ENCODE measurements at places on chromosomes 16 and 17.

GRCh38 chr16:56874800-56875199 is 9.8 kb downstream of the SLC12A3 start:
- no peak for DNase-seq

DNA sequence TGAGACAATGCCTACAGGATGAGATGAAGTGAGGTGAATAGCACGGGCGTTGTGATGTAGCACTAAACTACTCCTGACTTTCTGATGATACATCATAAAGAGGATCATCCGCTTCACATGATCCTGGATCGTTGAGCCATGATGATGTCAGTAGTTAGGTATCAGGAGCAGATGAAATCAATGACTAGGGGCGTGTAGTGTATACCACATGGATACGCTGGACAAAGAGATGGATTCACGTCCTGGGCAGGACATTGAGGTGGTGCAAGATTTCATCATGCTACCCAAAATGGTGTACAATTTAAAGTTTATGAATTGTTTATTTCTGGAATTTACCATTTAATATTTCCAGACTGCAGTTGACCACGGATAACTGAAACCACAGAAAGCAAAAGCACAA is 156.6 kb downstream of the ANKFN1 start:
- no peak for DNase-seq

GRCh38 chr16:81449899-81450608 is 5.4 kb downstream of the CMIP start:
- DNase-seq = no peak

DNA sequence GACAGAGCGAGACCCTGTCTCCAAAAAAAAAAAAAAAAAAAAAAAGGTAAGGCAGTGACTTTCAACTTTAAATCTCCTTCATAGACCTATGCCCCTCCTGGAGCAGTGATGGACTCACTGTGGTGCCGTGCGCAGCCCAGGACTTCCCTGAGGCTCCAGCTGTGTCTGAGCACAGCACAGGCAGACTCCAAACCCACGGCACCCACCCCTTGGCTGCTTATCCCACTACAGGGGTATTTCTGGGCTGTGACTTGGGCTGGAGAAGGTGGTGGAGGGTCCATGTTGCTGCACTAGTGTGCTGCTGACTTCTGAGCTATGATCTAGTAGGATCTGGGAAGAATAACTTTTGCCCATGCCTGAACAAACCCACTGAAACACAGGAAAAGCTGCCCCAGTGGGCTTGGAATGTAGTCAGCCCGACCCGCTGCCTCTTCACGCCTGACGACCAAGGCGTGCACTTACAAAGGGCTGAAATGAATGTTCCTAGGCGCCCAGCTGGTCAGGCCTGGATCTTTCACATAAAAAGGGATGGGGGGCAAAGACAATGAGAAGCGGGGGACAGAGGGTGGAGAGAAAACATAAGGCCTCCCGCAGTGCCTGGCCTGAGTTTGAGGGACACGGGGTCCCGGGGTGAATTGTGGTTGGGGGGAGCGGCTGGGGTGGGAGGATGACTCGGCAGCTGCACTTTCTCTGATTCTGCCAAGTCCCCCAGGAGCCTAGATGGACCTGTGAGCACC is 83.0 kb downstream of the IRF8 start:
- no peak for DNase-seq

DNA sequence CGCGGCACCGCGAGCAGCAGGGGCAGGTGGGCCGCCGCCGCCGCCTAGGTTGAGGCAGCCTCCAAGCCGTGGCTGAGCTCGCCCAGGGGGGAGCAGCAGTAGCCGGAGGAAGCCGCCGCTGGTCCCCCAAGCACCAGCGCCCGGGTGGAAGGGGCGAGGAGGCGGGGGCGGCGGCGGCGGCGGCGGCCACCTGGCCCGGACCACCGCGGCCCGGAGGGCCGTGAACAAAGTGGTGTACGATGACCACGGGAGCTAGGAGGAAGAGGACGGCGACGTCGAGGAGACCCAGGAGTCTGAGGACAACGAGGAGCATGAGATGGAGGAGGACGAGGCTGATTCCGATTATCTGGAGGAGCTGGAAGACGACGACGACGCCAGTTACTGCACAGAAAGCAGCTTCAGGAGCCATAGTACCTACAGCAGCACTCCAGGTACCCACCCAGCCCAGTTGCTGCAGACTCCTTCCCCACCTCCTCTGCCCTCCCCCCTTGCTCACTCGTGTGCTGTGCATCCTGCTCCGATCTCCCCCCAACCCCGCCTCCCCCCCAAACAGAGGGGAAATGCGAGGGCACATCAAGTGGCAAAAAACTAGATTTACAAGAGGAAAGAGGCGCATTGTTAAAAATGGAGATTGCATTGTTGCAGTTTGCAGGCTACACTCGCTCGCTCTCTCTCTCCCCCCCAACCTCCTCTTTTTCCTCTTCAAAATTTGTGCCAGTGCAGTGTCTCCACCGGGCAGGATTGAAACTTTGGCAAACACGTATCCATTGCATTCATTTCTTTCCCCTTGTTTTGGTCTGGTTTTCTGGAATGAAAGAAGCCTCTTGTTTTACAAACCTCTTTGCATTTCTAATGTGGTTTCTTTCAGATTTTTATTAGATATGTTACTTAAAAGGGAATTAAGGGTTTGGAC is 41.8 kb upstream of the AMZ2 start:
- DNase-seq = no peak

- no peak for DNase-seq
Measured at GRCh38 chr16:2042986-2043666, 4.5 kb downstream of the NTHL1 start.

DNA sequence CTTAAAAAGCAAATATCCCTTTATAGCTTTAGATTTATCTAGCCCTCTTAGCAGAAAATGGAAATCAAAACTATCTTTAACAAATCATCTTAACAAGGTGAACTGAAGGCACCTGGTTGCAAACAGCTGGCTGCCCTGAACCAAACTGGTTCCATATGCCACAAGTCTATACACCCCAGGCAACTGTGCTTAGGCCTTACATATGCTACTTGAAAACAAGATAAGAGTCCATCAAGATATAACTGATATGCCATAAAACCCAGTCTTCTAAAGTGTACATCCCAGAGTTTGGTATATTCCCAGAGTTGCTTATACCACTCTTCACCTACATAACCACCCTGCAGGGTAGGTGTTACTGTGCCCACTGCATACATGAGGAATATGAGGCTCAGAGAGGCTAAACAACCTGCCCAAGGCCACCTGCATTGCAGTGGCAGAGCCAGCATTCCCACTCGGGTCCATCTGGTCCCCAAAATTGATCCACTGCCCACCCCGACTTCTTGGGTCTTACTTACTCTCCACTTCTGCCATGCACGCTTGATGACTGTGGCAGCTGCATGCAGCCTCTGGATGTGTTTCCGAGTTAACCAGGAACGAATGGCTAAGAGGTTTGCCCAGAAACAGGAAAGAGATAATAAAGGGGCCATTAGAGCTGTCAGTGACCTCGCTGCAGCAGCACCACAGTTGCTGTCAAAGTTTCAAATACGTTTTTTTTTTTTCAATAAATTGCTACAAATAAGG is 12.2 kb downstream of the ZNHIT3 start:
- DNase-seq = no peak

- DNase-seq = peak; percentile 94
Measured at GRCh38 chr16:55297062-55297909, 26.7 kb upstream of the IRX6 start.

DNA sequence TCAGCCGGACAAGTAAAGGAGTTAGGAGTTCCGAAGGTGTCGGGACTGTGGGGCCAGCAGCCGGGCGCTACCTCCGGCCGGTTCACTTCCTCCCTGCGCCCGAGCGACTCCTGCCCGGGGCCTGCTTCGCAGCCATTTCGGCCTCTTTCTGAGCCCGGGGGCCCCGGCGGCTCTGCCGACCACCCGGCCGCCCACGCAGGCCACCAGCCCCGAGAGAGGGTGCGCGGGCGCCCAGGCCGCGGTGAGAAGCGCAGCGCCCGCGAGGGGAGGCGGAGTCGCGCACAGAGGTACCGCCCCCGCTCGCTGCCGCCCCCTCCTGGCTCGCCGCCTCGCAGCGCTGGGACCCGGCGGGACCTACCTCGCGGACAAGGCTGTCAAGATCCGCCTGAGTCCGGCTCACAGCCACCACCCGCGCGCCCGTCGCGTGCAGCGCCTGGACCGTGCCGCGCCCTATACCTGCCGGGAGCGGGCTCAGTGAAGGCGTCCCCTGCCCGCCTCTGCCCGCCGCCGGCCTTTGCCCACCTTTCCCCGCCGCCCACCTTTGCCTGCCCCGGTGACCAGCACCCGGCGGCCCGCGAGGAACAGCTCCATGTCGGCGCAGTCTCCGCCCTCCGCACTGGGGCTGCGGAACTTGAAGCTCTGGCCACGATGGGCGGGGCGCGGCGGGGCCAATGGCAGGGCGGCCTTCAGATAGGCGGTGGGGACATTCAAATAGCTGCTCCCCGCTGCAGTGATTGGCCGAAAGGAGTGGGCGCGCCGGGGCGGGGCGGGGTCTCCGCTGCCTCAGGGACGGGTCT is at the start of gene DCXR:
TSS of gene DCXR (minus strand) at position 606 of the 797 bp plus-strand sequence. CDS start at position 591, 15 bp downstream.
- DNase-seq = peak; percentile 87

DNA sequence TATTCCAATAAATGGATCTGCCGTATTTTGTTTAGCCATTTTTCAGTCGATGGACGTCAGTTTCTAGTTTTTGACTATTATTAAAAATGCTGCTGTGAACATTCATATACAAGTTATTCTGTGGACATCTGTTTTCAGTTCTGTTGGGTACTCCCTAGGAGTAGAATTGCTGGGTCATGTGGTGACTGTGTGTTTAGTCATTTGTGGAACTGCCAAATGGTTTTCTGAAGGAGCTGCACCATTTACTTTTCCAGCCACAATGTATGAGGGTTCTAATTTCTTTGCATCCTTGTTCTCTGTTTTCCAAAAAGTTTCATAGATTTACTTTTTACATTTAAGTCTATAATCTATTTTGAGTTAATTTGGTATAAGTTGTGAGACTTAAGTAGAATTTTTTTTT is 29.5 kb downstream of the CYLD start:
- no peak for DNase-seq

- DNase-seq = no peak
Measured at GRCh38 chr16:22291860-22292318, 5.3 kb upstream of the POLR3E start.

DNA sequence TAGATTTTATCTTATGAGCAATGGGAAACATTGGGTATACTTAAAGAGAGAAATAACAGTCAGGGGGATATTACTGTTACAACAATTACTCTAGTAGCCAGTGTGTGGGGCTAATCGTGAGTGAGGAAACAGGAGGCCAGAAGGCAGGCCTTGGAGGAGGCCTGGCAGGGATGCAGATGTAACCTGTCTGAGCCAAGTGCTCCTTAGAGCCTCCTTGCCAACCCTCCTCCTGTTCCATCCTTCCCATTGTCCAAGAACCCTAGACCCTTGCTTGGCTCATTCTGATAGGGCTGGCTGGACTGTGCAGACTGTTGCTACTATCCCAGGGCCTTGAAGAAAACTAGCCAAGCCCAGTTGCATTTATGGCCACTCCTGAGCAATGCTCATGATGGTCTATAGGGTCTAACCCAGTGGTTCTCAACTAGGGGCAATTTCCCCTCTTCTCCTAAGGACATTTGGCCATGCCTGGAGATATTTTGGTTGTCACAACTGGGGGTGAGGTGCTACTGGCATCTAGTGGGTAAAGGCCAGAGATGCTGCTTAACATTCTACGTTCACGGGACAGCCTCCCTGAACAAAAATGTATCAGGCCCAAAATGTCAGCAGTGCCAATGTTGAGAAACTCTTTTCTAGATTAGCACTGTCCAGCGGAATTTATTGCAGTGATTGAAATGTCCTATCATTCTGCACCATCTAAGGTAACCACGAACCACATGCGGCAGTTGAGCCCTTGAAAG is 24.4 kb upstream of the WSCD1 start:
- DNase-seq = no peak

DNA sequence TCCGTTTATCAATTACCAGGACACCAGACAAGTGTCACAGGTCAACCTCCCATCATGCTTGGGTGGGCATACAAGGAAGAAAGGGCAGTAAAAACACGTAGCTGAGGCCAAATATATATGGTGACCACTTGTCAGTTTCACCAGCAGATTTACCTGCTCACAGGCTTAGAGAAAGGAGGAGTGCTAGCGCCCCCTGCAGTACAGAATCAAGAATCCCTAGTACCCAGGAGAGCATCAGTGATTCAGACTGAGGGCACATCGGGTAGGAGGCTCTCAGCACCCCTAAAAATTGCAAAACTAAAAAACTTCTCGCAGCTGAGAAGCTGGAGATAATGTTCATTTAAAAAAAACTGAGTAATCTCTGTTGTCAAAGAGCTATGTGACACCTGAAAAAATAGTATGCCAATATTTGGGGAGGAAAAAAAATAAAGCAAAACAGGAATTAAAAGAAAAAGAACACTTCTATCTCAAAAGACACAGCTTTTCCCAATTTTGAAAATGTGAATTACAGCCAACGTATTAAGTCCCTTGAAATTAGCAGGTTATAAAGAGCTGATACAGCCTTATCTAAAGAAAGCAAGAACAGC is 21.2 kb upstream of the MON1B start:
- no peak for DNase-seq

DNA sequence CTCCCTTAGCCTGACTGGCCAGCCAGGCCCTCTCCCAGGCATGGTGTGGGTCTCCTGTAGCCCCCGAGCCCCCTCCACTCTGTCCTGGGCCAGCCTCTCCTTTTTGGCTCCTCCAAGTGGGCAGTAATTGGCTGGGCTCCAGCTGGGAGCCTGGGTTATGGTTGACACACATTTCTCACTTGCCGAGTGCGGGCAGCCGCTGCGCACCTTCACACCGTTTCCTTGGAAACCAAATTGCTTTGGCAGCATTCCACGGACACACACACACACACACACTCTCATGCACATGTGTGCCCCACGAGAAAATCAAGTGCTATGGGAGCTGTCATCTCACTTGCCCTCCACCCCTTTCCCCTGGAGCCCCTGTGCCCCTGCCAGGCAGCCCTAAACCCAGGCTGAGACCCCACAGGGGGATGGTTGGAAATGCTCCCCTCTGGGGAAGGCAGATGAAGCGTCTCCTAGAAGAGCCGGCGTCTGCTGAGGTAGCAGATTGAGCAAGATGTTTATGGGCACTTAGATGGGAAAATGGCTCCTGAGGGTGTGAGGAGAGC is 402.7 kb upstream of the TNRC6C start:
- peak; percentile 10 for DNase-seq

GRCh38 chr16:13113741-13114140 is 212.3 kb downstream of the SHISA9 start:
- no peak for DNase-seq

GRCh38 chr16:65394281-65394680 is 272.4 kb upstream of the CDH11 start:
- DNase-seq = no peak

DNA sequence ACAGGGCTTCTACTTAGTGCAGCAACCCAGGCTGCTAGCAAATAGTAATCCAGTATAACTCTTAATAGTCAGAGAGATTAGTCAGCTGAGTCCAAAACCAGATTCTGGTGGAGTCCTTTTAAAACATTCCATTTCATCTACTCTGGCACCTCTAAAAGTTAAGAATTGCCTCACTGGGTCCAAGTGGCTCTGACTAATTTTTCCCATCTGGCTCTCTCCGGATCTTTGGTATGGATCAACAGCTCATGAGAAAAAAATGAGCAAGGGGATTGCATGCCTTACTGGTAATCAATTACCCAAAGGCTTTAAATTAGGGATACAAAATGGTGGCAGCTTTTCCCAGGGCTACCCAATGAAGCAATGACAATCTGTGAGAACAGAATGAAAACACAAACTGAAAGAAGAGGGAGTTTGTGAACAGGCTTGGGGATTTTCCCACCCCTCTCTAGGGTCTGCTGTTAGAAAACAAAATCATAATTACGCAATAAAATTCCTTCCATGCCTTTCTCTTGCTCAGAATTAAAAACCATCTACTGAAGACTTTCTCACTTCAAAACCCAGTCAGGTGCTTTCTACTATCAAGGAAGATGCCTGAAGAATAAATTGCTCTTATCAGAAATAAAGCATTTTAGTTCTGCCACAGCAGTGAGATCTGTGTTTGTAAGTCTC is 84.6 kb upstream of the PMFBP1 start:
- peak; percentile 21 for DNase-seq

All from kidney epithelial cell (primary cell).